ENCODE measurements at places on chromosomes 7 and 10. TPM values are rescaled to one million over a fixed set of nuclear protein-coding genes. Genes with fewer than 3 reads are reported as not detected.

- no peaks in the 10 kb centered on the region for H3K36me3 ChIP-seq
- no peaks in the 10 kb centered on the region for H3K27me3 ChIP-seq
- no peak overlapping the region for H3K27ac ChIP-seq
- no peaks in the 10 kb centered on the region for H3K4me1 ChIP-seq
These were observed 590.0 kb downstream of the LRMDA start for GRCh38 chr10:76021398-76021797.

DNA sequence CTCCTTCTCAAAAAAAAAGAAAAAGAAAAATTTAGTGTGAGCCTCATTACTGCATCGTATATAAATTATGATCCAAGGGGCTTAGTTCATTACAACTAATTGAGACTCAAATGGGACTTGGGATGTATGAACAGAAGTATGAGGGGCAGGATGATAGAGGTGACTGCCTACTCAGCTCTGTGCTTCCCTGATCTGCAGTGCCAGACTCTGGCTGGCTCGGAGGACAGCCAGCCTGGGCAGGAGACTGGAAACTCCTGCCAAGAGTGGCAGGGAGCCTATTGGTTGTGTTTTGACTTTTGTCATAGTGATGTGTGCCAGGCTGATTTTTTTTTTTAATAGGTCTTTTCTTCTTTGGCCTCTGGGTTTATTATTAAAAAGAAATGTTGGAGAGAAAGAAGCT is 73.8 kb upstream of the GTF2IRD1 start:
- H3K4me1 ChIP-seq: no peaks in the 10 kb centered on the region
- no peaks in the 10 kb centered on the region for H3K27me3 ChIP-seq
- H3K27ac ChIP-seq: no peak overlapping the region
- no peak overlapping the region for H3K4me3 ChIP-seq
- DNase-seq: no peak
- H3K36me3 ChIP-seq: no peaks in the 10 kb centered on the region

DNA sequence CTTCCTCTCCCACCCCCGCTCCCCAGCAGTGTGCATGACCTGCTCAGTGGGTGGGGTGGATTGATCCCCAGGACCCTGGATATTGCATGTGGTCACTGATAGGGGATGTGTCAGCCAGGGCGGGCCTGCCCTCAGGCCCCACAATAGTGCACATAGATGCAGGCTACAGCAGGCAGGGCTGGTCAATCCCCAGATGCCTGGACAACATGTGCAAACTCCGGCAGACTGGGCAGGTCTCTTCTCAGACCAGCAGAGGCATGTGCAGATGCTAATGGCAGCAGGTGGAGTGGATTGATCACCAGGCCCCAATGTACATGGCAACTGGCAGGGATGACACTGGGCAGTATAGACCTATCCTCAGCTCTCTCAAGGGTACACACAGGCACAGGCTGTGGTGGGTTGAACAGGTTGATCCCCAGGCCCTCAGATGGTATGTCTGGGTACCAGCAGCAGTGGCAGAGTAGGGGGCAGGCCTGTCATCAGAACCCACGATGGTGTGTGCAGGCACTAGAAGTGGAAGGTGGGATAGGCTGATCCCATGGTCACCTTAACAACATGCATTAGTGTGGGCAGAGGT is 98.6 kb downstream of the LANCL2 start:
- no peaks in the 10 kb centered on the region for H3K27me3 ChIP-seq
- H3K4me3 ChIP-seq: no peak overlapping the region
- DNase-seq: no peak
- H3K36me3 ChIP-seq: peaks cover 80% of the 10 kb centered on the region
- H3K27ac ChIP-seq: peak overlapping the region; percentile 68

- H3K27me3 ChIP-seq: no peaks in the 10 kb centered on the region
- peaks cover 8% of the 10 kb centered on the region for H3K4me1 ChIP-seq
- H3K4me3 ChIP-seq: no peak overlapping the region
- no peak for DNase-seq
These were observed 21.4 kb downstream of the DPCD start for GRCh38 chr10:101609481-101609880.

DNA sequence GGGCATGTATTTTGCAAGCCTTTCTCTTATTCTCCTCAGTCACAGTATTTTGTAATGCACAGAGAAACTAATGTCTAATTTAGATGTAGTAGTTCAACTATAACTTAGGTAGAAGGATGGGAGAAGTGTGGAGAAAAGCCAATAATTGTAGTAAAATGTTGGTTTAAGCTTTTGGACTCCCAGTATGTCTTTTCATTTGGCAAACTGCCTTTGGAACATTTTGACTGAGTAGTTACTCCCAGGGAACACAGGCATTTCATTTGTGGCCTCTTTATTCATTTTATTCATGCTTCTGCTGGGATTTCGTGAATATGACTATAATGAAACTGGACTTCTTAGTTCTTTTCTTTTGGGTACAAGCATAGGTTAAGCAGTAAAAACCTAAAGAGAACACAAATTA is 79.0 kb downstream of the EXOC4 start:
- peaks cover 33% of the 10 kb centered on the region for H3K36me3 ChIP-seq
- H3K4me3 ChIP-seq: no peak overlapping the region
- H3K27ac ChIP-seq: no peak overlapping the region
- no peaks in the 10 kb centered on the region for H3K27me3 ChIP-seq
- H3K4me1 ChIP-seq: peaks cover 2% of the 10 kb centered on the region

Gene PIP
- total RNA-seq: not detected

GRCh38 chr7:23981314-23981713 is 271.3 kb downstream of the STK31 start:
- H3K27me3 ChIP-seq: peaks cover 1% of the 10 kb centered on the region
- H3K27ac ChIP-seq: no peak overlapping the region
- no peak for DNase-seq
- no peaks in the 10 kb centered on the region for H3K4me1 ChIP-seq
- no peaks in the 10 kb centered on the region for H3K36me3 ChIP-seq

DNA sequence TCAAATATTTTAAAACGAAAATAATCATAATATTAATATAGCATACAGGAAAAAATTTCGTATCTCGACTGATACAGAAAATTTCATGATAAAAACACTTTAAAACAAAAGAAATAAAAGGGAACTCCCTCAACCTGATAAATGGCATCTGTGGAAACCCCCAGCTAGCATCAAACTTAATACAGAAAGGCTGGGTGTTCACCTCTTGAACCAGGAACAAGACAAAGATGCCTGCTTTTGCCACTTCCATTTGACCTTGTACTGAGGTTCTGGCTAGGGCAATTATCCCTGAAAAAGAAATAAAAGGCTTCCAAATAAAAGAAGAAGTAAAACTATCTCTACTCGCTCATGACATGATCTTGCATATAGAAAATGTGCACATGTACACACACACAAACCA is 2.5 kb upstream of the ALOX5 start:
- peaks cover 27% of the 10 kb centered on the region for H3K4me1 ChIP-seq
- no peak overlapping the region for H3K27ac ChIP-seq
- no peak overlapping the region for H3K4me3 ChIP-seq
- peaks cover 2% of the 10 kb centered on the region for H3K36me3 ChIP-seq
- no peak for DNase-seq

- no peak for DNase-seq
- no peaks in the 10 kb centered on the region for H3K27me3 ChIP-seq
- no peak overlapping the region for H3K27ac ChIP-seq
- H3K4me1 ChIP-seq: no peaks in the 10 kb centered on the region
- no peaks in the 10 kb centered on the region for H3K36me3 ChIP-seq
These were observed 204.4 kb downstream of the CXCL12 start for GRCh38 chr10:44180321-44181168.

Gene AP3M1
- total RNA-seq: 42.0 TPM

Gene ZPBP
- not detected for total RNA-seq

- H3K27ac ChIP-seq: no peak overlapping the region
- peaks cover 3% of the 10 kb centered on the region for H3K36me3 ChIP-seq
- DNase-seq: no peak
- H3K27me3 ChIP-seq: peaks cover 62% of the 10 kb centered on the region
- H3K4me1 ChIP-seq: peaks cover 31% of the 10 kb centered on the region
These were observed 2.7 kb downstream of the ZNF503 start for GRCh38 chr10:75398692-75399460.

Measured in activated CD4-positive, alpha-beta T cell treated with anti-CD3 and anti-CD28 coated beads, Interleukin-2, amount 10 ng/mL, durations not matched to agents 7 days and 5 days (primary cell).